Activated CD4-positive, alpha-beta T cell treated with anti-CD3 and anti-CD28 coated beads, Interleukin-2, amount 10 ng/mL, durations not matched to agents 24 days and 14 days (primary cell): ENCODE measurements at places on chromosomes 11 and 22. TPM values are rescaled to one million over a fixed set of nuclear protein-coding genes. Genes with fewer than 3 reads are reported as not detected.

The CLMP gene
- total RNA-seq = 0.05 and 0.12 TPM in 2 replicates

The FOLR2 gene
- total RNA-seq = not detected in 2 replicates

The LRP4 gene
- total RNA-seq = 0.12 and 0.31 TPM in 2 replicates

The ABCC8 gene
- not detected in 2 replicates for total RNA-seq

The HMOX1 gene
- 0.57 and 0.72 TPM in 2 replicates for total RNA-seq

The GP1BB gene
- total RNA-seq = not detected in 2 replicates

The APOA1 gene
- total RNA-seq = 0.36 TPM in 1 of 2 replicates, not detected in the other

The NNMT gene
- total RNA-seq = not detected in 2 replicates

The HORMAD2 gene
- not detected in 2 replicates for total RNA-seq

- no peak for DNase-seq
Observed at GRCh38 chr11:113119074-113119473, 157.9 kb downstream of the NCAM1 start.

DNA sequence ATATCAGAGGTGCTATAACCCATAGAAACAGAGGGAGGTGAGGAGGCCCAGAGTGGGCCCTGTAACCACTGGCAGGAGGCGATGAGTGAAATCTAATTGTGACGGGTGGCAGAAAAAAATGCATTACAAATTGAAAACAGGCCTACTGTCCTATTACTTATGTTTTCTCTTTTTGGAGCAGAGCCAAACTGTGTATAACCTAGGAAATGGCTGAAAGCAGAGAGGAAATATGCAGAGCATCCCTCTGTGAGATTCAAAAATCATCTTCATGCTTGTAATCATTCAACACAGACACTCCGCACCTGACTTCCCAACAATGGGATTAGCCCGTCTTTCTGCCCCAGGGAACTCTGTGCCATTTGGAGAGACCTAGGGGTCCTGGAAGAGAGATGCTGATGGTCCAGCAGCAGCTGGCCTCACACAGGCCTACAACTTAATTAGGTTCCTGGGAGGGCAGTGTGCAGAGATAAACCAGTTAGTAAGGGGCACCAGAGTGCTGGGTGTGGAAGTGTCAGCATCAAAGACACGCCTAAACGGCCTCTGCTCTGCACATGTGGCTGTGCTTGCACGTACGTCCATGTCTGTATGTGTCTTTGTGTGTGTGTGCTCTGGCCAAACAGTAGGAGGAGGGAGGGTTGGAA lies 41.8 kb downstream of the MAP6 start:
- DNase-seq = no peak

- peak; percentile 86 for DNase-seq
Observed at GRCh38 chr11:124402326-124402922, 3.6 kb upstream of the OR8B3 start.

- DNase-seq = no peak
Observed at GRCh38 chr11:10502770-10503169, 38.2 kb downstream of the RNF141 start.

- DNase-seq = no peak
Observed at GRCh38 chr11:125990244-125990643, 44.4 kb downstream of the VSIG10L2 start.

DNA sequence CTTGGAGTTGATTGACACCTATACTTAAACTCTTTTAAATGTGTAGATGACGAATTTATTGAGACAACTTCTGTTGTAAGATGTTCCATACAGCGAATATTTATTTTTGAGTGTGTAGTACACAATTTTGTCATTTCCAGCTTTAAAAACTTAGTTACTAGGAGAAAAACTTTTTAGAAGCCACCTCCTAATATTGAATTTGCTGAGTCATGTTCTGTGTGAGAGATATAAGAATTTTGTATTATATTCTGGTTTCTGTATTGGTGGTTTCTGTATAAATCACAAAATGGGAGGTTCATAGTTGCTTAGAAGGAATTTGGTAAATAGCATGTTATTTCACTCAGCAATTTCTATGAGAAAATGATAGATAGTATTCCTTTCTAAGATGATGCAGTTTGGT lies 171.3 kb downstream of the WNT11 start:
- DNase-seq = no peak

DNA sequence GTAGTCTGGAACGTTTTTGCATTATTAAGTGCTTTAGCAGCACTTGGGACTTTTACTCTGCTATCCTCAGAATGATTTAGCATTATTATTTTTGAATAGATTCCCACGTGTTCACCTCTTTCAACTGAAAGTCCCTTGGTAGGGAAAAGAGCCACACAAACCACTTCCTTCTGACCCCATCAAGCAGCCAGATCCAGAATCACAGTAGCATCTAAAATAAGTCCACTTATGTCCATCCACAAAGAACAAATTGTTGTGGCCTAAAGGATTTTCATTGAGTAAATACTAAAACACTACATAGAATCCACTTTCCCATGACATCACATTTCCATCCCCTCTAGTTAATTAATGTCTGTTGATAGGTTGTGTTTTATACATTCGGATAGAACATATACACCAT lies 381.7 kb downstream of the AASDHPPT start:
- DNase-seq = no peak

- DNase-seq = no peak
Observed at GRCh38 chr11:95082576-95083001, 7.1 kb upstream of the ENDOD1 start.

- no peak for DNase-seq
Observed at GRCh38 chr11:61042537-61042936, 59.8 kb upstream of the CD5 start.
